Peyer's patch (tissue), 4 donors: ENCODE measurements at places on chromosomes 5 and 9.

DNA sequence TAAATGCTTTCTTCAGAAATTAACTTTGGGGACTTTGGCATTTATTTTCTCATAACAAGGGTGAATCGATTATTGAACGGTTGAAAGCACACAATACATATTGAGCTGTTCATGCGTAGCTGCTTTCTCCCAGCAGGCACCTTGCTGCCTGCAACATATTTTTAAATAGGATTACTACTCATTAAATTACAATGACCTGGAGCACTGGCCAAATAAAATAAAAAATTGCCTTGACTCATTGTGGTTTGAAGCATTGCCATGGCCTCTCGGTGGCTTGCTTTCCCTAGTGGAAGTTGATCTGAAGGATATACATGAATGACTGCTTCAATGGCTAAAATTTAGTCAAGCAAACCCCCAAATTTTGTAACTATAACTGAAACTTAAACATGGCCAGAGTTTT is 181.6 kb upstream of the NUDT12 start:
- DNase-seq, result no peak

DNA sequence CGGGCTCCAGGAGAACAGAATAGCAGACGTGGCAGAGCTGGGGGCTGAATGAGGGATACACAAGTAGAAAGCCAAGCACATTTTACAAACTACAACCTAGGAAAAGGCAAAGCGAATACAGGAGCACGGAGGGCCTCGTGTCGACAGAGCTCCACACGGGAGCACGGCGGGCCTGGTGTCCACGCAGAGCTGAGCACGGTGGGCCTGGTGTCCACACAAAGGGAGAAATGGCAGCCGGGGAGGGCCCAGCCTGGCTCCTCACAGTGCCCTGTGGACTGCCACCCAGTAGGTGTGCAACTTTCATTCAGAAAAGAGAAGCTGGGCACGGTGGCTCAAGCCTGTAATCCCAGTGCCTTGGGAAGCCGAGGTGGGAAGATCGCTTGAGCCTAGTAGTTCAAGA is 3.4 kb upstream of the INPP5E start:
- no peak for DNase-seq

- no peak for DNase-seq
These were observed 147.9 kb downstream of the MACROH2A1 start for GRCh38 chr5:135251093-135251492.

DNA sequence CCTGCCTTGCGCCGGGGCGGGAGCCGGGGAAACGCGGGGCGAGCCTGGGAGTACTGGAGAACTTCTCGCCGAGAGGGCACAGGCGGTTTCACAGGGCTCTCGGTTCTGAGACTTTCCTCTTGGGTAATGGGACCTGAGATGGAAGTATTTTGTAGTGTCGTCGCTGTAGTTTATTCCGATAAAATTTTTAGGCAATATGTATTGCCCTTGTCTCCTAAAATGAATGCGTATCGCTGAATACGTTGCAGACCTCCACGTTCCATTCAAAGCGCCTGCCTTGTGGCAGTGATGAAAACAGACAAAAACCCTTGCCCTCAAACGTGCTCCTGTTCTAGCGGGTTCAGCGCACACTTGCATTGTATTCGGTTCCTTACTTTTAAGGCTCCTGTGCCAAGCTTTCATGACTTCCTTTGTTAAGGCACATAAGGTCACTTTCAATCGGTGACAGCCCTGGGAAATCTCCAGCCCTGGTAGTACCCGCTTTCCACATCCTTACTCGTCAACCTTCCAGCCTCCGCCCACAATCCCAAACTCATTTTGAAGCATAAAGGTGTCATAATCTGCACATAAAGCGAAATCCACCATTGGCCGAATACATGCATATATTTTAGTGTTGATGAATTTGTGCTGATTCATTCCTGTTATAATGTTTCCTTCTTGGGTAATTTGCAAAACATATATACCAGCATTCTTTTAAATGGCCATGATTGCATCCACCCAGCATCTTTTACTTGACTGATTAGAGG is 694 bp downstream of the RMI1 start:
- no peak for DNase-seq

DNA sequence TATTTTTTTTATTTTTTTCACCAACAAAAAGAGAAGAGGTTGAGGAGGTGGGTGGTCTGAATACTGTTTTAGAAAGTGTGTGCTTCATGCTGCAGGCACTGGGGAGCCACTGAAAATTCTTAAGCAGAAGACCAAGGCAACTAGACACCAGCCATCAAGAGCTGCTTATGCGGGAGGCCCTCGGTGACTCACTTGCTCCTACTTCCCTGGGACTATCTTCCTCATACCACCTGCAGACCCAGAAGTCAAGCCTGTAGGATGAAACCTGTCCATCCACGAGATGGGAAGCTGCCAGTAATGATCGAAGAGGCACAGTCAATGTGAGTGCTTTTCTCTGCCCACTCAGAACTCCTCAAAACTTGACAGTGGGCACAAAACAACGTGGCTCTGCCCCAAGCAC is 125.8 kb upstream of the SLC44A1 start:
- DNase-seq, result no peak

DNA sequence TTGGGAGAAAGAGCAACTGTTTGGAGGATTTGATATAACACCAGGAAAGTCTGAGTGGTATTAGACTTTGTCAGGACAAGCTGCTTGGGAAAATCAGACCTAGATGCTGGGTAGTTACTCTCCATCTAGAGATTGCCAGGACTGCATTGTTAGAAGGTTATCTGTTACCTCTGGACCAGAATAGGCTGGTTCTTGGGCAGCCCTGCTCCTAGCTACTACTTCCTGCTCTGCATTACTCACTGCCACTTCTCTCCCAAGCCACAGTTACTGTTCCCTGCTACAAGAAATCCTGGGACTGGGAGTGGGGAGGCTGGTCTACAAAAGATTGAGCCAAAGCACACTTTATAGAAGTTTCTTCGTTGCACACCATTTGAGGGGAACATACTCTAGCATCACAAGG is 95.5 kb upstream of the KCNN2 start:
- DNase-seq, result no peak

DNA sequence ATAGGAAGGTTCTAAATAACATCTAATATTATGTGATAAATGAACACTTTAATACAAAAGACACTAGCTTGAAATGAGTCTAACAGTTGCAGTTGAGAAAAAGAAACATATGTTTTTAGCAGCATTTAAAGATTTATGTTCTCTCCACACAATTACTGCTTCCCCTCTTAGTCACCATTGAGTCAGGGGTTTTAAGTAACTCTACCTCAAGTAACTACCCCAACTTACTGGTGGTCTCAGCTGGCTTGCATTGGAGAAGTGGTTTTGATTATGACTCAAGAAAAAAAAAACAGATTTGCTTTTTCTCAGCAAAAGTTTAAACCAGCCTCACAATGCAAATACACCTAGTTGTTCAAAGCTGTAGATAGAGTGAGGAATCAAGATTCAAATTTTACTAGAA is 1216.5 kb upstream of the CDH9 start:
- DNase-seq, result no peak

DNA sequence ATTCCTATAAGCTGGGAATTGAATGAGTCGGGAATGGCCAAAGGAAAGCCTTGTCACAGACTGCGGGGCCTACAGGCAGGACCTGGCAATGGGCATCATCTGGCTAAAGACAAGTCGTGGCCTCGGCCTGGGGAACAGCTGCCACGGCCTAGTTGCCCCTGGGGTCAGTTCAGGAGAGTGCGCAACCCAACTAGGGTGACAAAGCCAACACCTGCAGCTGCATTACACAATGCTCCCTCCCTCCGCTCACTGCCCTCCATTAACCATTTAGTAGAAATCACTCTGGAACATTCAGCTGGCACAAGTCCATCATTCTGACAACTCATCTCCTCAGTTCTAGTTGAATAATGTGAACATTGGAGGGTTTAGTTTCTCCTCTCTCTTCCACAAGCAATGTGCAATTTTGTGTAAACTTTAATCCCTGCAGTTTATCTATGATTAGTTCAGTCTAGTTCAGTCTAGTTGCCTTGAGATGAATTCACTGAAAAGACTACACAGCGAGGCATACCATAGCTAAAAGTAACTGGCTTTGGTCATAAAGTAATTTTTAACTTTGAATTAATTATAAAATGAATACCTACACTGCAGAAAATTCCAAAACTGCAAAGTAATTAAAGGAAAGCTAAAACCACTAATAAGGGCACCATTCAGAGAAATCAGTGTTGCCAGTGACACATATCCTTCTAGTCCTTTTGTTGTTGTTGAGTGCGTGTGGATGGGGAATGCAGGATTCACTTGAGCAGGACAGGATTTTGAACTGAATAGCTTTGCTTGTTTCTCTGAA is 5.1 kb downstream of the GLDC start:
- no peak for DNase-seq

- DNase-seq, result no peak
These were observed 7.7 kb upstream of the EXOC3 start for GRCh38 chr5:435156-435790.

GRCh38 chr9:87420884-87421283 is 76.8 kb upstream of the DAPK1 start:
- no peak for DNase-seq

DNA sequence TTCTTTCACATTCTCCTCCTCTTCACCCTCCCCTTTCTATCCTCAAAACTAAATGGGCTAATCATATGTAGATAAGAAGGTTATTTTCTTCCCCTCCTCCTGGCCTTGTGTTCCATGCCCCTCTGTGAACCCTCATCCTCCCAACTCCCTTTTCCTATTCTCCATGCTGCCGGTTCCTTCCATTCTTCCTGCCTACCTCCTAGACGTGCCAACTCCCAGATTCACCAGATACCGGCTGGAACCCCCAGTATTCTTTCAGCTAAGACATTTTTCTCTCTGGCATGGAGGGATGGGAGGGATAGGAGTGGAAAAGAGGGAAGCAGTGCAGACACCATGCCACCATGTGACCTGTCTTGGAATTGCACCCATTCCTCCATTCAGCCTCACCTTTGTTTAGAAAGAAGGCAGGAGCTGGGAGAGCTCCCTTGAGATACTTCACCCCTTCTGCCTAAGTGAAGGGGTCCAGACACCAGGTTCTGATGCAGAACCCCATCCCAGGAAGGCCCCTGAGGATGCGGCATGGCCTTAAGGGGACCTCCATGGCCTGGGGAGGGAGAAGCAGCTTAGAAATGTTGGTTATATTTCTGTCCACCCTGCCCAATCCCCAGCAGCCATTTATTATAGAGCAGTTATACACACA is 4.8 kb downstream of the DNAJB5 start:
- DNase-seq, result no peak

DNA sequence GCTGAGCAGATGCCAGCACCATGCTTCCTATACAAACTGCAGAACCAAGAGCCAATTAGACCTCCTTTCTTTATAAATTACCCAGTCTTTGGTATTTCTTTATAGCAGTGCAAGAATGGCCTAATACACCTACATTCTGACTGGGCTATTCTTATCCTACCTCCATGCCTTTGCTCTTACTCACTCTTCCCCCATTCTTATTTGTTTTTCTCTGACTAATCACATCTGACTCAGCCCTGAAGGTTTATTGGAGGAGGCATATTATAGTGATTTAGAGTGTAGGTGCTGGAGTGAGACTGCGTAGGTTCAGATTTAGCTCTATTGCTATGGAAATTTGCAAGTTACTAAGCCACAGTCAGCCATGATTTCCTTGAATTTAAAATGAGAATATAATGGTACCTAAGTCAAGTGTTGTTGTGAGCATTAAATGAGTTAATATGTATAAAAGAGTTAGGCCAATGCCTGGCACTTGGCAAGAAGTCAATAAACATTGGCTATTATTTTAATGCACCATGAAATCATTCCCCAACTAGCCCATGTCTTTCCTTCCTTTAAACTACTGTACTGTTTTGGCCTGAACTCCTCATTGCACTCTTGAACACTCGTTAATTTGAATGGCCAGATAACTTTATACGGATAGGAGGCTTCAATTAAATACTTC is 531.2 kb upstream of the ZNF608 start:
- no peak for DNase-seq

- peak; percentile 18 for DNase-seq
These were observed 12.0 kb upstream of the RXRA start for GRCh38 chr9:134314039-134314949.

DNA sequence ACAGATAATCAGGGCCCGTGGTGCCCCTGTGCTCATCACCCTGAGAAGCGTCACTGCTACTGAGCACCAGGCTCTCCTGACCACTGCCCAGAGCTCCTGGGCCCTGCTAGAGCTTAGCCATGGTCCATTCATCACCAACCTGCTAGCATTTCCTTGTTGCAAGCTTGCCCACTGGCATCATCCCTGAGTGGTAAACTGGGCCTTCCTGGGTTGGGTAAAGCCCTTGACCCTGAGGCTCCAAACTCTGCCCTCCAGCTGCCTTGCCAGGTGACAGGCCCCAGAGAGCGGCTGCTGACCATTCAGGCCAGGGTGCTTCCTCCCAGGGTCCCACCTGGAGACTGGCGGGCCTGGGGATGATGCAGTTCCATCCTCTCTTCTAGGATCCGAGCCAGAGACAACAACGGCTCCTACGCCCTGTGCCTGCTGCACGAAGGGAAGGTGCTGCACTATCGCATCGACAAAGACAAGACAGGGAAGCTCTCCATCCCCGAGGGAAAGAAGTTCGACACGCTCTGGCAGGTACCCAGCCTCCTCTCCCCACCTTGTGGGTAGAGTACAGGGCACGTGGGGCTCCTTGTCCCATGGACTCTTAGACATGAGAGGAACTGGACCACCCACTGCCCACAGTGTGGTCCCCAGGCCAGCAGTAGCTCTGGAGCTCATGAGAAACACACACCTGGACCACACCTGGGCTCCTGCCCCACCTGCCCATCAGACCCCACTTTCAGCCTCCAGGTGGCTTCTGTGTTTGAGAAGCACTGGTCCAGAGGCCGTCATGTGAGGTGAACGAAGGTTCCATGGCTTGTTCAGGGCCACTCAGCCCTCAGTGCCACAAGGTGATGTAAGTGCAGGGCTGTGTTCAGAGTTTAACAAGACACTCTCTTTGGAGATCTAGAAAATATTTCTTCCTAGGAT is 60.5 kb downstream of the SYK start:
- DNase-seq, result no peak

- no peak for DNase-seq
These were observed 26.2 kb upstream of the ZNF608 start for GRCh38 chr5:124772457-124773200.

DNA sequence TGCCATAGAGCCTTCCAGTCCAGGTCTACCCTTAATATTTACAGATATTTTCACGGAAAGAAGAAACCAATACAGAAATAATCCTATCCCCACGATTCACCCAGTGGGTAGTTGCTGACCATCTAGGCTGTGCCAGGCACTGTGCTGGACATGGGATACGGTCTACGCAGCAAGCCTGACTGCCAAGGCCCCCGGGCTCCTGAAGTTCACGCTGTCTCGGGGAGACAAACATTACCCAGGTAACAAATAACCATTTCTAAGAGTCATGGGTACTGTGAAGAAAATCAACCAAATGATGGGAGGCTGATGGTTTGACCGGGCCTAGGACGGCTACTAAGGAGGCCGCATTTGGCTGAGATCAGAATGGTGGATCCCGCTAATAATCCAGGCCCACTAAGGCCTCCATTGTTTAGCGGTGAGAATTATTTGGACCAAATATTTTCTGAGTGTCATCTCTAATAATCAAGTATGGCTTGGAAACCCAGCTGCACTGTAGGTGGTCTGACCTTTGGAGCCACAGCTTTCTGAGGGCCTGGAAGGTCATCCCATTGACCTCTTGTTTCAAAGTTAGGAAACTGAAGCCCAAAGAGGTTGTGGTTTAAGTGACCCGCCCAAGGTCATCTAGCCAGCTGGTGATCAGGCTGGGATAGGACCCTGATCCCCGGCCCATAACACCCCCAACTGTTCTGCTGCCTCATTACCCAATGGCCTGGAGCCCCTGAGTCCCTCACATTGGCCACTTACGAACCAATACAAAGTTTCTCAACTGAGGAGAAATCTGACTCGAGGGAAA is 82.4 kb downstream of the AK8 start:
- DNase-seq, result no peak

GRCh38 chr5:53257806-53258373 is 148.3 kb upstream of the MOCS2 start:
- no peak for DNase-seq
